ENCODE measurements at places on chromosomes 6 and 20.

GRCh38 chr6:36492621-36493020 lies 49.8 kb downstream of the KCTD20 start:
- no peak for DNase-seq

DNA sequence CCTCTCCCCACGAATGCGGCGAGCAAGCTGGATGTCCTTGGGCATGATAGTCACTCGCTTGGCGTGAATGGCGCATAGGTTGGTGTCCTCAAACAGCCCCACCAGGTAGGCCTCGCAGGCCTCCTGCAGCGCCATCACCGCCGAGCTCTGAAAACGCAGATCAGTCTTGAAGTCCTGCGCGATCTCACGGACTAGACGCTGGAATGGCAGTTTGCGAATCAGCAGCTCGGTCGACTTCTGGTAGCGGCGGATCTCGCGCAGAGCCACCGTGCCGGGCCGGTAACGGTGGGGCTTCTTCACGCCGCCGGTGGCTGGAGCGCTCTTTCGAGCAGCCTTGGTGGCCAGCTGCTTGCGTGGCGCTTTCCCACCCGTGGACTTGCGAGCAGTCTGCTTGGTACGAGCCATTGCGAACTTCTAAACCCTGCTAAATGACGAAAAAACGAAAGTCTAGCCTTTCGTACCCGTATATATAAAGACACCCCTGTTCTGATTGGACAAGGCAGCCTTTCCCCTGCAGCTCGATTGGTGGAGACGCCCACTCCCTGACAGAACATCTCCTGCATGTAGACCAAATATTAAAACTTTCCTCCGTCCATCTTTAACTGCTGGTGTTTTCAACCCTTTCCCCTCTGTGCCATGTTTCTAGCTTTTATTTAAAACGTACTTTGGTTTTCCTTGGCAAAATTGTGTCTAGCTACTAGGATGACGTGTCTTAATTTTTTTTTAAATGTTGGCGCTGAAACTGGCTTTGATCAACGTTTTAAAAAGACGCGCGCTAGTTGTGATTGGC lies 109.8 kb downstream of the HFE start:
- DNase-seq, result peak; percentile 86

- no peak for DNase-seq
Measured at GRCh38 chr6:250676-251075, 41.6 kb upstream of the DUSP22 start.

DNA sequence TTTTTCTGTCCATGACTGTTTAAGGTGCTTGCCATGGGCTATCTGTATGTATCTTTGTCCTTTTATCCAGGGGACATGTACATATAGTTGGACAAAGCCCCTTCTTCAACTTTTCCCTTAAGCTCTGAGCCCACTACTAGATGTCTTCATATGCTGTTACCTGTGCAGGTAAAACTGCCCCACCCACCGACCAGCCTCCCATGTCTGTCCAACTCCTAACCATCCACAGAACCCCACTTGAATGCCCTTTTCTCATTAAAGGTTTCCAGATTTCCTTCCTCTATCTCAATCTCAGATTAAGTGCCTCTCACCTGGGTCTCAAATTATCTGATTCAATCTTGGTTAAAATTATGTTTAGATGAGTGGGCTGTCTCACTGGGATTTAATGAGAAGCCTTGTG lies 136.3 kb downstream of the RNASET2 start:
- DNase-seq, result no peak

GRCh38 chr20:15162079-15162647 lies 824.8 kb upstream of the FLRT3 start:
- DNase-seq, result no peak

DNA sequence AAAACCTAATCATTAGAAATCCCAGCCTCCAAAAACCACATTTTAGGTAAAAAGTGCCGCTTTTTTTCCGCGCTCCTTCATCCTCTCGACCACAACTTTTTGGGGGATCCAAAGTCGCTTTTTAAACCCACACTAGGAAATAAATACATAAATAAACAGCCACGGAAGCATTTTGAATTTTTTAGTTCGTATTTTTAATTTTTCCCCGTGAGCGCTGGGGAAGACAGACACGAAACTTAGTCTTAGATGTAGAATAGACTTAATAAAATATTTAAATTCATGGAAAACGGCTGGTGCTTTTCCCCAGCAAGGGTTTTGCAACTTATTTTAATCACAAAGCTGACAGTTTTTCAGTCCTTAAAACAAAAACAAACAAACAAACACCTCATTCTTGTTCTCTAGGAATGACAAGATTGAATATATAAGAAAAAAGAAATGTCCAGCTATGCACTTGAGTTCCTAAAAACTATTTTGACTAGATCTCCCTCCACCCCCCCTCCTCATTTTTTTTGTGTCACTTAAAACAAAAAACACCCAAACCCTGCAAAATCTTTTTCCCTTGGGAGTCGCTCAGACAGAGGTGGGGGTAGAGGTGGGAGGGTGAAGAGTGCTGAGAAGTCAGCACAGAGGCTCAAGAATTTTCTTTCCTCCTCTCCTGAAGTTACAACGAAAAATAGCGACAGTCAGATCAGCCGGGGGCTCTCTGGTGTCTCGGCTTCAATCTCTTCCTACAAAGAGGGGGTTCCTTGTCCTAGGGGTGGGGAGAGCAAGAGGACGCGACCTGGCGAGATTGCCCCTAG lies 43.4 kb upstream of the SUPT3H start:
- no peak for DNase-seq

DNA sequence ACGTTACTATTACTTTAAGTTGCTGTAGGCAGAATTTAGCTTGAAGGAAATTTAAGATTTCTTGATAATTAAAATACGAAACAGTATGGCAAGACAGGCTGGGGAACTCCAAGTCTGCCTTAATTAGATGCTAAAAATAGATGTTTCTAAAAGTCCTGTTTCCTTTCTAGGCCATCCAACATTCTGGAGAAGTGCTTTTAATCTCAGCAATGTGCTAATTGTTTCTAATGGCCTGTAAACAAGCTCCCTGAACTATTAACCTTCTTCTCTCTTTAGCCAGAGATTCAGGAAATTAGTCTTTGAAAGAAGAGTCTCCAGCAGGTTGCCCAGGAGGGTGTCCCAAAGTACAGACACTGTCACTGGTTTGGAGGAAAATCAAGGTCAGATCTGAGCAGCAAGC lies 677.3 kb upstream of the AGPAT4 start:
- DNase-seq, result no peak

All from NCI-H1105 (cell line).